ENCODE measurements at places on chromosomes 16 and 17. TPM values are rescaled to one million over a fixed set of nuclear protein-coding genes. Genes with fewer than 3 reads are reported as not detected.

NEURL4 gene
- 29.5 TPM for polyA plus RNA-seq

MT1E gene
- polyA plus RNA-seq: 23.6 TPM

DNA sequence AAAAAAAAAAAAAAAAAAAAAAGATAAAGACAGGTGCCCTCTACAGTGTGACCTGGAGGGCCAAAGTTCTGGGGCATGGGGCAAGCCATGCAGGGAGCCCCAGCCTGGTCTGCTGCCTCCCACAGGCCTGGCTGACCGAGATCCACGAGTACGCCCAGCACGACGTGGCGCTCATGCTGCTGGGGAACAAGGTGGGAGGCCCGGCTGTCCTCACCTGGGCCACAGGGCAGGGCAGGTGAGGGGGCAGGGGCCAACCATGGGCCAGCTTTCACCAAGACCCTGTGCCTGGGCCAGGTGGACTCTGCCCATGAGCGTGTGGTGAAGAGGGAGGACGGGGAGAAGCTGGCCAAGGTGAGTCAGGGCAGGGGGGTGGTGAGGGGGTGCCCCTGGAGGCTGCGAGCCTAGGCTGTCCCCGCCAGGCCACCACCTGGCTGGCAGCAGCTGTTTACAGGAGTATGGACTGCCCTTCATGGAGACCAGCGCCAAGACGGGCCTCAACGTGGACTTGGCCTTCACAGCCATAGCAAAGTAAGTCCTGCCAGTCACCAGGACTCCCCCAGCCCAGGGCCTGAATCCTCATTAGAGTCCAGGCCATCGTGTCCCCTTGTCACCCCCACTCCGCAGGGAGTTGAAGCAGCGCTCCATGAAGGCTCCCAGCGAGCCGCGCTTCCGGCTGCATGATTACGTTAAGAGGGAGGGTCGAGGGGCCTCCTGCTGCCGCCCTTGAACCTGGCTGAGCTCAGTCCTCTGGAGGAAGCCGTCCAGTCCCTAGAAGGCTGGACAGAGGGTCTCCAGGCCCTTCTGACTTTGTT, 2.7 kb upstream of the TRAF7 start:
- no peak for DNase-seq

DNA sequence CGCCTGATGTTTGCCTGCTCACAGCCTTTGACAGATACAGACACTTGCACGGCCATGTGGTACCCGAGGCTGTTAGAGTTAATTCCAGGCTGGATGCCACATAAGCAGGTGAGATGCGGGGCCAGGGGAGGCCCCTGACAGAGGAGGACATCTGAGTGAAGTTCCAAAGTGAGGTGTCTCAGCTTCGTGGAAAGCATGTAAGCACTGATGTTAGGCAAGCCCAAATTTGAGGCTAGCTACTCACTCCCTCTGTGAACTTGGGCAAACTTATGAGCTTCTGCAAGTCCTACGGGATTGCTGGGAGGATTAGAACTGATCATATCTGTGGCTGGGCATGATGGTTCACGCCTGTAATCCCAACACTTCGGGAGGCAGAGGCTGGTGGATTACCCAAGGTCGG, 39.3 kb upstream of the MARCHF10 start:
- DNase-seq: no peak

DNA sequence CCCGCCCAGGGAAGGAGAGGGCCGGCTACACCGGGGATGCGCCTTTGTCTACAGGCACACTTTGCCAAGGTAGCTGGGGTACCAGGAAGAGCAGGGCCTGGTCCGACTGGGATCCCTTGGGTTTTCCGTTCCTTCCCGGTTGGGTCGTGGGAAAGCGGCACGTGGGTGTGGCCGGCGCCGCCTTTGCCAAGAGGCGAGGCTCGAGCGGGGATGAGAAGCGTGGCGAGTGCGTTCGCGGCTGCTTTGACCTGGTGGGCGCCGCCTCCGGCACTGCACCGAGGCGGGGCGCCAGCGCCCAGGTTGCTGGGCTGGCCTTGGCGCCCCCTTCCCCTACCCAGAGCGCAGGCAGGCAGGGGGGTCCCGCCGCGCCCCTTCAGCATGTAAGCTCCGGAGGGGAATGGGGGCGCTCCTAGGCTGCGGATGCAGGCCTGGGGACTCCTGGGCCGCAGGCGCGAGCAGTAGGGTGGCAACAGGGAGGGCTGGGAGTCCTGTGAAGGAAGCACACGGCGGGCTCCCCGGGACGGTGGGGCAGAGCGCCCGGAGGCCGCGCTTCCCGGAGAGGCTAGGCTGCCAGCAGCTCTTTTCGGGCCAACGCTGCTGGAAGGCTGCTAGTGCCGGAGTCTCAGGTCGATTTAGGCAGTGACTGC, 2.0 kb downstream of the HAS3 start:
- no peak for DNase-seq

GRCh38 chr17:49725452-49726130, 17.8 kb upstream of the SLC35B1 start:
- DNase-seq: no peak

All from left renal pelvis (tissue), 4 donors.